ENCODE measurements at places on chromosomes 3 and 15. TPM values are rescaled to one million over a fixed set of nuclear protein-coding genes. Genes with fewer than 3 reads are reported as not detected.

DNA sequence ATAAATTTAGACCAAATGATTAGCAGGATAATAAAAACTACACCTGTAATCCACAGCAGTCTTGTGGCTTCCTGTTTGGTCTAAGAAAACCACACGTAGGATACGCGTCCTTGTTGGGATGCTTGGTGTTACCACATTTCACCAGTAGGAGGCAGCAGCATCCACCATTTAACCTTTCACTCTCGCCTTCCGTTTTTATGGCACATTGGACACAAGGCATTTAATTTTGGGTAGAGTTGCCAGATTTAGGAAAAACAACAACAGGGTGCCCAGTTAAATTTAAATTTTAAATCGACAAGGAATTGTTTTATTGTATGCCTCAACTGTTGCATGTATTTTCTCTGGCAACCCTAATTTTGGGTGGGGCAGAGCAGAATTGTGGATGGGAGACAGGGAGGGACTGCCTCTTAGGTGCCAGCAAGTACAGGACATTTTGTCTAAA, 6.3 kb downstream of the LRRC31 start:
- peak; percentile 87 for DNase-seq

DNA sequence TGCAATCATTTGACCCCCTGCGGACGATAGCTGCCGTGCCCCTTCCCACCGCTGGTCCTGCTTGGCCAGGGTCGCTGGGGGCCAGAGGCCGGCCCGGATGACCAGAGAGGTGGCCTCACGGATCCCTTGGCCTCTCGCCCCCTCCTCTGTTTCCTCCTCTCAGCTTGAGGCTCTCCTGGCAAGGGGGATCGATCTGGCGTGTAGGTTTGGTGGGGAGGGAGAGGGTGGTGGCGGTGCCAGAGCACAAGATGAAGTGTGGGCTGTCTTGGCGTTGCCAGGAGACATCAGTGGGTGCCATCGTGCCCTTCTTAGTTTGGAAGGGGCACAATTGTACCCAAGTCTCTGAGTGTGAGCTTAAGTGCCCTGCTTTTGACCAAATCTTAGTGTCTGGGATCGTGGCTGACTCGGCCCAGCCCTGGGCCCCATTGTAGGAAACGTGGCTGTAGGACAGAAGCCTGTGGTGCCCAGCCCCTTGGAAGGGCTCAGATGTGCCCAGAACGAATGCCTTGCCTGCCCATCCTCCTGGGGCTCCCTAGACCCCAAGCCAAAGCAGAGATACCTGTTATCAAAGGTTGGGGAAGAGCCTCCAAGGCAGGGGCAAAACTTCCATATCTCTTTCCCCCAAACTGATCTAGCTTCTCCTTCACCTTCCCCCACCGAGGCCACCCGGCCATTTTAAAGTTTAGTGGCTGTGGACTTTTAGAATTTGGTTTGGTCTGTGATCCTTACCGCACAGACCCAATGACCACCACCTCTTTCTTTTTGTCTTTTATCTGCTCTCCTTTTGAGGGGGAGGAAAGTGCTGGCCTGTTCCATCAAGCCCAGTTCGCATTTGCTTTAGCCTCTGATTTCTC, 14.4 kb downstream of the NR2F2 start:
- DNase-seq = peak; percentile 19

DNA sequence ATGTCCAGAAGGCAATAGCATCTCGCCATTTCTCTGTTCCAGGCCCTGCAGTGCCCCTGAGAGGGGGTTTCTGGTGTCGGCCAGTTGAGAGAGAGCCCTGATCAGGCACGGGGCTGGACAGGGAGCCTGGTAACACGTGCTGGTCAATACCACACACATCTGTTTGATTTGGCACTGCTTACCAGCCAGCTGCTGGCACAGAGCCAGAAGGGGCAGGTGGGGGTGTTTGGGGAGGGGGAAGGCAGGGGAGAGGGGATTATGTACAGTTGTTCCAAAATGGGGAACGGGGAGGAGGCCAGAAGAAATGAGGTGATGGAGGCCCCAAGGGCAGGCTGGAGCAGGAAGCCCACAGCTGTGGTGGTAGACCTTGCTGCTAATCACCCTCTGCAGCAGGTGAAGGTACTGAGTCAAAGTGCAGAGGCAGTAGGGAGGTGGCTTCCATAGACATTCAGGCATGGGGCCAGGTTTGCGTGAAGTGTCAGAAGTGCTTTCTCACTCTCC, 153.5 kb upstream of the LPP start:
- peak; percentile 44 for DNase-seq

- DNase-seq = no peak
Observed at GRCh38 chr3:105907777-105908176, 39.0 kb upstream of the CBLB start.

BDH1 gene
- total RNA-seq = 180 TPM

DLEC1 gene
- total RNA-seq = 0.56 TPM

DNA sequence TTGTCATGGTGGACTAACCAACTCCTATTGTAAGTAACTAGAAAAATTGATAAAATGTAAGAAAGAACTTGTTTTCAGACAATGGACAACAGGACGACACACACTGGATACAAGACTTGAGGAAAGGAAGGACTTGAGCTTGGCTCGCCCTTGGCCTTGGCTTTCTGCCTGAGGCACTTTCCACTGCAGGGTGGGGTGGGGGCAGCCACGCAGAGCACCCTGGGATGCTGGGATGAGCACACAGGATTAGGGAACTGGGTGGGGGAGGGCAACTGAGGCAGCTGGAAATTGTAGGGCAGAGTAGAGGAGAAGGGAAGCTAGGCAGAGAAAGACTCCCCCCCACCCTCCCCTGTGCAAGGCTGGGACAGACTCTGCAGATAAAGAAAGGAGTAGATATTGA, 25.5 kb upstream of the HHATL start:
- DNase-seq = peak; percentile 42

SLC7A14 gene
- 0.56 TPM for total RNA-seq

DNA sequence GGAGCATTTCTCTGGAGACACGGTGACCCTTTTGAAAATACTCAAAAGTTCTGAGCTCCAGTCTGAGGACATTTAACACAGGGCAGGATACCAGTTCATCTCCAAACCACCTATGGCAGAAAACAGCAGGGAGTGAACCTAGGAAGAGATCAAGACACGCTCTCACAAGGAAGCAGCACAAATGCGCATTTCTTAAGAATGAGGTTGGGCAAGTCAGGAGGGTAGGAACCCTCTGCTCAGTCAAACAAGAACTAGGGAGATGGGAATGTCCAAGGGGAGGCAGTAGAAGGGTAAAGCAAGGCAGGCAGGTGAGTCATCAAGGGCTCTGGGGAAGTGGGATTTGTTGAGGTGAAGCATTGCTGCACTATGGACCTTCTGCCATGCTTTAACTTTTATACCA, 60.3 kb upstream of the PSMD6 start:
- DNase-seq = no peak

TERC gene
- total RNA-seq = 9.6 TPM

DNA sequence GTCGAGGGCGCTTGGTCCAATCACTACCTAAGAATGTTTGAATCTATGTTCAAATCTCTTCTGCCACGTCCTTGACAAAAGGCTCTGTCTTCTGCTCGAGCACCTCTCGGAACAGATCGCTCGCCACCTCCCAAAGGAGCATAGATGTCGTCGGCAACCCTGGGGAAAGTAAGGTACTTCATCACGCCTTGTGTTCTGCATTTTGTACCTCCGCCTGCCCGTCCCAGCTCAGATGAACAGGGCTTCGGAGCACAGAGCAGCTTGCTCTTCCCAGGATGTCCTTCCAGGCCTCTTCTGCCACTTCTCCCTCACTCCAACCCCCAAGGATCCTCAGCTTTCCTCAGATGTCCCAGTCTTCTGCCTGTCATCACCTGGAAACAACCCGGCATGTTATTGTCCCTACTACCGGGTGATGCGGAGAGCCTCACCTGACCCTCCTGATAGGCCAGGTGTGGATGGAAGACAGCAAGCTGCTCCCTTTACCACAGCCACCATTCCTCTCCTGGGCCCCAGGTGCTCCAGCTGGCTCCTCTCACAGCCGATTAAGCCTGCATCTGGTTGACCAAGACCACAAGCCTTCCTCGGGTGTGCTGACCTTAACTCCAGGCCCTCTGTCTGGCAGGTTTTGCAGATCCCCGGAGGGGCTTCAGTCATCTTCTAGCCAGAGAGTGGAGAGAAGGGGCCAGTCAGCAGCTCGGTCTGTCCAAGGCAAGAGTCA, 270.5 kb downstream of the FAM43A start:
- DNase-seq = no peak

- DNase-seq = no peak
Observed at GRCh38 chr15:41491889-41492288, 1.8 kb upstream of the ITPKA start.

DNA sequence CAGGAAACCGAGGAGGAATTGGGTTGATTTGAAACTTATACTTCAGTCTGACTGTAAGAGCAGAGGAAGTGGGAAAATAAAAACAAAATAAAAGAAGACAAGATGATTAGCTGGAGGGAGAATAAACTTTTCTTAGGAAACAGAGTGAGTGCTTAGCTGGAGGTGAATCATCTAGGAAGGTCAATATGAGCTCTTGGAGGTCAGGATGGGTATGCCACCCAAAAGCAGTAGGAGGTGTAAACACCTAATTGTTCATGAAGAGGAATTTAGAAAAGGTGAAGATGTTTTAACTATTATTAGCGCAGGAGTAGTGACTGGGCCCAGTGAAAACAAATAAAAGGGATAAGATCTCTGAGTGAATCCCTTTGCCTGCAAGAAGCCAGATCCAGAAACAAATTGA, 39.9 kb upstream of the ARL14 start:
- DNase-seq = no peak

DNA sequence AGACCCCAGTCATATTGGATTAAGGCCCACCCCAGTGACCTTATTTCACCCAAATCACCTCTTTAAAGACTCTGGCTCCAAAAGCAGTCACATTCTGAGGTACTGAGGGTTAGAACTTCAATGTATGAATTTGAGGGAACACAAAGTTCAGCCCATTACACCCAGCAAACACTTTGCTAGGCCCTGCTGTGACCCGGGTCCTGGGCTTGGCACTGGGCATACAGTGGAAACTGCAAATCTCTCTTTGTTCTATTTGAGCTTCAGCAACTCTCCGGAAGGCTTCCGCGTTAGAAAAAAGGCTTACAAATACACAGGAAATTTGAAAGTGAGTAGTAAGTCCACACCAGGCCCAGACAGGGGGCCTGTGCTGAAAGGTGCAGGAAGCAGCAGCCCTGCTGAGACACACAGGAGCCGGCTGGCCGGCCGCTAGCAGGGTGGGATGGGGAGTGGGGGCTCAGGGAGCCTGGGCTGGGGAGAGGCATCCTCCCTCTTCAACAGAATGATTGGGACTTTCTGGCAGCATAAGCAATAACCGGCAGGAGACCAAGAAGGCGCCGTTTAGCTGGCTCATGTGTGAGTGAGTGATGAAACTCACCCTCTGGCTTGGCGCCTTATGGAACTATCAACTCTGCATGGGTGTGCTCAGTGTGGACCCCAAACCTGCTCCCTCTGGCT, 13.0 kb downstream of the LIPC start:
- no peak for DNase-seq

- DNase-seq = no peak
Observed at GRCh38 chr3:188007897-188008296, 146.1 kb upstream of the LPP start.

ACKR2 gene
- total RNA-seq = 3.2 TPM

DNA sequence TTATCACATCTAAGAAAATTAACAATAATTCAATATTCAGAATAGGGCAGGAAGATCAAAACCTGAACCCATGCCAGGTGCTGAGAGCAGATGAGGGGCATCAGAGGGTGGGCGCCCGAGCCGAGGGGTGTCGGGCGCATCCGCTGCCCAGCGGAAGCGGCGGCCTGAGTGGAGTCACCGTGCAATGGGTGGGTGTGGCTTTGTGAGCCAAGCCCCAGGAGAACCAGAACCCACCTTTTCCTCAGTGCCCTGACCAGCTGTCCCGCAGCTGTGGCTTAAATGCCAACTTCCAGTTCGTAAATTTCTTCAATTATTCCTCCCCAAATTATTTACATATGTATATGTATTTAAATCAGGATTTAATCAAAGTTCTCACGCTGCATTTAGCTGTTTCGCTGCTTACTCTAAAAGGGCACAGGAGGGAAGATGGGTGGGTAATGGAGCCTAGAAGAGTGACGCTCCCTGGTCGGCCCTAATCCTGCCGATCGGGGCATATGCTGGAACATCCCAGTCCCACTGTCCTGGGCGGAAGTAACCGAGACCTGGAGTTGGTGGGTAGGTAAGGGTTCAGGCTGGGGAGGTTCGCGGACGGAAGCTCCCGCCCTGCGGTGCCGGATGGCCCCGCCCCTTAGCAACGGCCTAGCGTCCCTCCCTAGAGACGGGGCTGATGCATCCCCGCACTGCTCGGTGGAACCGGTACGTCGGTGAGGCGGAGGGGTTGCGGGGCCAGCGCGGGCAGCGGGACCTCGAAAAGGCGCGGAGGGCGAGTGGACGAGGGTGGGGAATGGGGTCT, 1.3 kb downstream of the DNAH1 start:
- DNase-seq = peak; percentile 79

- DNase-seq = no peak
Observed at GRCh38 chr3:129756871-129757270, 136.6 kb downstream of the TMCC1 start.
